ENCODE measurements at places on chromosomes 2 and 18.

GRCh38 chr2:71557321-71557720 is 104.0 kb downstream of the DYSF start:
- no peak for DNase-seq

DNA sequence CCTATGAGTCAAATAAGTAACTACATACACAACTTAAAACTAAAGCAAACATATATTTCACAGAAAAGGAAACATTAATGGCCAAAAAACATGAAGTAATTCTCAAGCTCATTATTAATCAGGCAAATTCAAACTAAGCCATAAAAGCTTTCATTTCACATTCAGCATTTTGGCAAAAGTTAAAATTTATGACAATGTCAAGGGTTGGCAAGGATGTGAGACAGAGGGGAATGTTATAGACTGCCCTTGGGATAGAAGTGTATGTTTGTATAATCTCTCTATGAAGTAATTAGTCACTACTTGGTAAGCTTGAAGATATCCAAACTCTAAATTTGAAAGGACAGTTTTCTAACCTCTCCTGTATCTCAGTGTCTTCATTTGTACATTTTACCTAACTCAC is 539.4 kb downstream of the RIT2 start:
- no peak for DNase-seq

DNA sequence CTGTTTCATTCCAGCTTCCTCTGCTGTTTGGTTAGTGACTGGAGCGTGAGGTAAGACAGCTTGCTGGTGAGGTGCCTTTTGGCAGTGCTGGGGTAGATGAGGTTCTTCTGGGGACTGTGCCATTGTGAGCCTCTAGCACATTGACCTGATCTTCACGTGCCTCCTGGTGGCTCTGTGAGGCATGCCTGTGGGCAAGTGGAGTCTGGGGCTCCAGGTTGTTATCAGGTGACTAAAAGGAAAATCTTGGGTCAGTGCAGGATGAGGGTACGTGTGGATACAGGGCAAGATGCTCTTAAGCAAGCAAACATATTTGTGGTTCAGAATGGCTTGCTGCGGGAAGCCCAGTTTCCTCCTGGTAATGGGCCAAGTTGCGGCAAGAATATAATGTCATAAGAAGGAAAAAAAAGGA is 75.4 kb downstream of the FHOD3 start:
- DNase-seq = no peak

- no peak for DNase-seq
Measured at GRCh38 chr2:222652491-222653255, 3.2 kb downstream of the FARSB start.

DNA sequence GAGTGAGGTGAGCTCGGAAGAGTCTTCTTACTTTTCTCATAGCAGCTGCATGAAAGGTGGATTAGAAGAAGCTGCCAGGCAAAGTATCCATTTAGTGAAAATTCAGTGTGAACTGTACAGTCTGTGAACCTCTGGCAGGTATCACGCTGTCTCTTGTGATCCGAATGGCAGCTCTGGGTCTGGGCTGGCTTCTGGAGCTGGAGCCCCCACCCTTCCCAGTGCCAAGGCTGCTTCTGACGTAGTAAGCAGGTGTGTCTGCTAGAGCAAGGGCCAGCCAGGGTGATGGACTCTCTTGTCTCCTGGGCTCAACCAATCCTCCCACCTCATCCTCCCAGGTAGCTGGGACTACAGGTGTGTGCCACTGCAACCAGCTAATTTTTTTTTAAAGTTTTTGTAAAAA is 14.0 kb upstream of the NTSR2 start:
- no peak for DNase-seq

DNA sequence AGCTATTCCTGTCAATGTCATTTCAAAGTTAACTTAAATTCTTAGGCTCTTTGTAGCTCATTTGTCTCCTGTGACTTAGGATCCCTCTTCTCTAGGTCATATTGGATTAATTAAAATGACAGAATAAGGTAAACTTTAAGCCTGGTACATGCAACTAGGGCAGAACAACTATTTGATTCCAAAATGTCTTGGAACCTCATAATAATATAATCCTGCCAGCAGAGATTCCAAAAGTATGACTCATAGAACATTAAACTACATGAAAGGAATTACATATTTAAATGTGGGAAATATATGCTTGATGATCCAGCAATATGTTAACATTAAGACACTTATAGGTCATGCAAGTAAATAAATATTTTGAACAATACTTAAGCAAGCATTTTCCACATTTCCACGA is 63.3 kb downstream of the COL3A1 start:
- DNase-seq = no peak

DNA sequence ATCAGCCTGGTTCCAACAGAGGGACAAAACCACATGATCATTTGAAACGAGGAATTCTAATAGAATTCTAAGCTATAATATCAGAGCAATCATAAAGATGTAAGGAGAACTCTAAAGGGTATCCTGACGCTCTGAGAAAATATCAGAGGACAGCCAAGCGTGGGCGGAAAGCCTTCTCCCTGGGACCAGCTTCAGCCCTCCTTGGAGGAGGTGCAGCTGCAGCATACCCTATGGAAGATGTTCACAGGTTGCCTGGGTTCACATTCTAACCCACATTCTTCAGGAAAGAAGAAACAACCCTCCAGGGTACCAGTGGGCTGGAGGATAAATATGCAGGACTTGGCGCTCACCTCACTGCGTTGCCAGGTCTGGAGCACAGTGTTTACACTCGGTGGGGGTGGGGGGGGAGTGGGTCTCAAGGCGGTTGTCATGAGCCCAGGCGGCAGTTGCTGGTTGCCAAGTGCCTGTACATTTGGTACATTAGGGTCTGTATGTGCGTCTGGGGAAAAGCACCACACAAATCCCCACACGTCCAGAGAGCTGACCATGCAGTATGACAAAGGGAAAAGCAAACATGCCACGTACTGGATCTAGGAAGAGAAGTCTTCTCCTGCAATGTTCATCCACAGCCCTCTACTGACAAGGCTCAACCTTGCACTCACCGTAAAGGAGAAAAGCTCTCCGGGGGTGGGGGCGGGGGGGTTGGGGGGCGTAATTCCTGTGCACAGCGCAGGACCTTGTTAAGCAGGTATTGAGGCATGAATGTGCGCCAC is 80.5 kb downstream of the CDH19 start:
- DNase-seq = no peak

GRCh38 chr18:48867978-48868377 is 82.8 kb downstream of the SMAD7 start:
- DNase-seq = no peak

DNA sequence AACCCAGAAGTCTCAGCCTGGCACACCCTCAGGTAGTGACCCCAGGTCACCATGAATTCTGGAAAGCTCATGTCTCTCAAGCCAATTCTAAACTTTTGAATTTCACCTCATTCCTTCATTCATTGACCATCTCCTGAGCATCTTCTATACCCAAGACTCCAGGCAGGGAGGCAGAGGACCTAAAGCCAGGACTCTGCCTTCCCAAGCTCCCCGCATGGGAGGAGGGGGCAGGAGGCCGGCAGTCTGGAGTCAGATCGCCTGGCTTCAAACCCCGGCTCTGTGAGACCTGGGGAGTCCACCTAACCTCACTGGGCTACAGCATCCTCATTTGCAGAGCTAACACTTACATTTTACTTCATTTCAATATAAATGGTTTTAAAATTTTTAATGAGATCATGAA is 59.0 kb downstream of the SMAD7 start:
- no peak for DNase-seq

DNA sequence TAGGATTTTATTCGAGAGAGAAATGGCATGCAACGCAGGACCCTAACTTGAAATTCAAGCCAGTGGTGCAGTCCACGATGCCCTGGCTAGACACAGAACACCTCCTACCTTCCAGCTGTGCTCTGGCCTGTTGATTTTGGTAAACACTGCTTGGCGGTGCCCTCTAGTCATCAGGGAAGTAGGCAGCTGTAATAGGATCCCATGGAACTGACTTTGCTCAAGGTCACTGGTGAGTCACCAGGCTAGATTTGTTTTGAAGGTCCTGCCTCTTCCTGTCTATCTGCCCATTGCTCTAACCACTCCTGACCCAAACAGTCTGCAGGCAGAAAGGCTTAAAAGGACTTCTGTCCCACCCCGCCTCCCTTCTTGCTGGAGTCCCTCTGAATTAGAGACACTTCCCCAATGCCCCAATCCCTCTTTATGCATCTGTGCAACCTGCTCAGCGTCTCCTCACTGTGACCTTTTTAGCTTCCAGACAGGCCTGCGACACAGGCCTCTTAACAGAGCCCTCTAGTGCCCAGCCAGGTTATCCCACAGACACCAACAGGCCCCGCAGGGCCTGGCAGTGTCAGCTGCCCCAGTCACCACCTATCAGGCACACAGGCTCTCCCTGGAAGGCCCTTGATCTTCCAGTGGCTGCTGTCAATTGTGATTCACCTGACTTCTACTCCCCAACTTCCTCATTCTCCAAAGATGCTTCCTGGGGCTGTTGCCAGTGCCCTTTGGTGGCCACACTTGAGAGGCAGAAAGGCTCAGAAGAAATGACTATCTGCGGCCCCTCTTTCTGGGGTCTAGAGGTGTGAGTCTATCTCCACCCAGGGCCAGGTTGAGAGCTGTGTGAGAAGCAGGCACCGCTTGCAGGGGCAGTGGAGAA is 5.2 kb downstream of the TMEM127 start:
- peak; percentile 54 for DNase-seq

DNA sequence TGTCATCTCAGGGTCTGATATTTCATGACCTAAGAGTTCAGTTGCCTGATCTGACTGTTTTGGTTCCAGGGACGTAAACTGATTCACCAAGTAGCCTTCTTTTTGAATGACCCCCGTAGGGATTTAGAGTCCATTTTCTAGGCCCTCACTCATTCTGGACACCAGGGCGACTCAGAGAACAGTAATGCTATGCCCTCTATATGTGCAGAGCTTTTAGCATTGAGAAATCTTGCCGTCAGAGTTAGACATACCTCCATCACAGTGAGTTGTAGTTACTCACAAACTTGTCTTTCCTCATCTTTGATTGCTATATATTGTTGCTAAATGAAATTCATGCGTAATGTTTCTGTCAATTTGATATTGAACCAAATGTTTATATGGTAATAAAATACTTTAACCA is 92.3 kb downstream of the OSBPL6 start:
- no peak for DNase-seq

DNA sequence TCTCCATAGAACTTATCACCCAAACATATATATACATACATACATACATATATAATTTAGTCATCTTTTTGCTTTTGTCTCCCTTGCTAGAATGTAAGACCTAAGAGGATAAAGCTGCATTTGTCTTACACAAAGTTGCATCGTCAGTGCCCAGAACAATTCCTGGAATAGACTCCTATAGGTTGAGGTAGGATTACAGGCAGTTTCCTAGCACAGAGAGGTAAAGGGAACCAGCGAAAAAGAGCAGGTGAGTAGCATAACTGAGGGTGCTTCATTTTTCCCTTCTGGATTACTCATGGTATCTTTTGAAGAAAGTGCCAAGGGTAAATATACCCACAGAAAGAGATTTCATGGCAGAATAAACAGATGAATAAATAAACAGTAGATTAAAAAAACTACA is 68.1 kb upstream of the AMMECR1L start:
- no peak for DNase-seq

DNA sequence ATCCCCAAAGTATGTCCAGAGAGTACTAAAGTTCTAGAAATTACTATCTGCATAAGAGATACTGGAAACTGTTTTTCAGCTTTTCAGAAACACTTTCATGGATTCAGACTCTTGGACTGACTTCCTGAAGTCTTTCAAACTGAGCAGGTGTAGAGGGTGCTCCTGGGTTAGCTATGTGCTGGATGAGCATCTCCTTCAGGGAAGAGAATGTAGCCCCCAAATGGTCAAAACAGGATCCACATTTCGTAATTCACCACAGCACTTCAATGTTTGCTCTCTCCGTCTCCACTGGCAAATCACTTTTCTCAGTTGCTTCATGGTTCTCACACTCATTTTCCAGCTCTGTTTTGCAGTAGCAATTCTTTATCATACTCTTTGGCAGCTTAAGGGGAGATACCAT is 23.2 kb upstream of the SATB2 start:
- no peak for DNase-seq

DNA sequence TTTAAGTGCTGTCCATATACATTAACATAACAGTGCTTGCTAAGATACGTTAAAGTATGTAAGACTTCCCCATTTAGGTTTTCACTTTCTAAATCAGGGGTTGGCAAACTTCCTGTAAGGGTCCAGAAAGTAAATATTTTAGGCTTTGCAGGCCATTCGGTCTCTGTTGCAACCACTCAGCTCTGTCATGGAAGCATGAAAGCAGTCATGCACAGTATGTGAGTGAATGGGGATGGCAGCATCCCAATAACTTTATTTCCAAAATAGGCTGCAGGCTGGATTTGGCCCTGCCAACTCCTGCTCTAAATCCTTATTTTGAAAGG is 128.7 kb downstream of the PLA2R1 start:
- DNase-seq = no peak

All from NCI-H510A (cell line).